ENCODE measurements at places on chromosomes 3 and 15.

DNA sequence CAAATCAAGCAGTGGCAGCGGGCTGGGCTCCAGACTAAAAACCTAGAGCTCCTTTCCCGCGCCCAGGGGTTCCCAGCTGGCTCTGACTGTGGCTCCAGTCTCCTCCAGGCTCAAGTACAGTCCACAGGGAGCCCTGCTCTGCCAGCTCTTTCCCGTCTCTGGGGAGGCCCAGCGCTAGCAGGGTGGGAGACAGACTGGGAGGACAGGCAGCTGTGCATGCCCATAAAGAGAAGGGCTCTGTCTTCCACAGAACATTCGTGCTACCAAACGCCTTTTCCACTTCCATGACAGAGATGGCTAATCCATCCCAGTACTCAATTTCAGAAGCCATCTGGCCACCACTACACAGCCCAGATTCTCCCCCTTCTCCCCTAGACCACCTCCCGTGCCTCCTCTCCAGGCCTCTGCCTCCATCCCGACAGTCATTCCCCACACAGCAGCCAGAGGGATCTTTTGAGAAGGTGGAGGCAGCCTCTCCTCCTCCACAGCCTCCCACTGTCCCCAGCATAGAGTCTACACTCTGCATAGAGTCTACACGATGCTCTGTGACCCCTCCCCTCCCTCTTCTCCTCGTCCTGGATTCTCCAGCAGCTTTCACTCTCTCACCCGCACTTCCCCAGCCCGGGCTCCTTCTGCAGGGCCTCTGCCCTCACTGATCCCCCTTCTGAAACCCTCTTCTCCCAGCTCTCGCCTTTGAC is 6.8 kb upstream of the DUSP7 start:
- DNase-seq = no peak

DNA sequence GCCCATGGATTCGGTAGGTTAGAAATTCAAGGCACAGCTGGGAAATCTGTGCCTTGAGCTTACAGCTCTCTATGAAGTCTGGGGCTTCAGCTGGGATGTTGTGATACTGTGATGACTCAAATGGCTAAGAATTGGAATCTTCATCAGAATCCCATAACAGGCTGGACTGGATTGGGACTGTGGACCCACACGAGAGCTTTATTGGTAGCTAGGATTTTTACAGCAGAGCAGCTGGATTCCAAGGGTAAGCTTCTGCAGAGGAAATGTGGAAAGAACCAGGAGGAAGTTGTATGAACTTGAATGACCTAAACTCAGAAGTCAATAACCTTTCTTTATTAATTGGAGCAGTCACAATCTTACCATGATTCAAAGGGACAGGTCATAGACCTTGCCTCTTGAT is 1187.1 kb downstream of the ROBO1 start:
- DNase-seq = no peak

GRCh38 chr3:160286231-160286630 is 61.0 kb downstream of the C3orf80 start:
- DNase-seq = no peak

- DNase-seq = no peak
Observed at GRCh38 chr3:141708367-141708766, 29.7 kb upstream of the RNF7 start.

DNA sequence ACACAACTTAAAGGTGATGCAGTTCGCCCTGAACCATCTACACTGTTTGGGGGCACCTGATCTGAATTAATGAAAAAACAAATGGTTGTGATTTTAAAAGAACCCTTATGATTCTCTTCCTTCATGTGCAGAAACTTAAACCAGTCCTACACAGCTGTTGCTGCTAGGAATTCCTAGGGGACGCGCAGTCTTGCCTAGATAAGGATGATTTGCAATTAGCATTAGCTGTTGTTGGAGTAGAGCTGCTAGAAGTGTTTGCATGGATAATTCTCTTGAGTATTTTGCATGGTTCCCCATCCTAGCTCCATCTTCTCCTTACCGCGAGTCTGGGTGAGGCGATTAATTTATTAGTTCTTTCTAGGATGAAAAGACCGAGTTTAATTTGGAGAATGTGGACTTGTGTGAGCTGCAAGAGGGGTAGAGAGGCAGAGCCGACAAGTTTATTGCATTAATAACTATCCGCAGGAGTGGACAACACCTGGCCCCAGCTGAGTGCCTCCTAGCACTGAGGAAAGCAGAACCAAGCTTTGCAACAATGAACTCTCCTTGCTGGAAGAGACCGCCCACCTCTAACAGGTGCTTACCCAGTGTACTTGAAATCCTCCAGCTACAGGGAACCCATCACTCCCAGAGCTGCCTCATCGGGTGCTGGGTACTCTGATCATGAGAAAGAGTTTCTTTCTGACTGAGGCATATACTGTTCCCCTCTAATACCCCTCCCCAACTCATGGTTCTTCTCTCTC is 75.0 kb upstream of the WNT7A start:
- no peak for DNase-seq

DNA sequence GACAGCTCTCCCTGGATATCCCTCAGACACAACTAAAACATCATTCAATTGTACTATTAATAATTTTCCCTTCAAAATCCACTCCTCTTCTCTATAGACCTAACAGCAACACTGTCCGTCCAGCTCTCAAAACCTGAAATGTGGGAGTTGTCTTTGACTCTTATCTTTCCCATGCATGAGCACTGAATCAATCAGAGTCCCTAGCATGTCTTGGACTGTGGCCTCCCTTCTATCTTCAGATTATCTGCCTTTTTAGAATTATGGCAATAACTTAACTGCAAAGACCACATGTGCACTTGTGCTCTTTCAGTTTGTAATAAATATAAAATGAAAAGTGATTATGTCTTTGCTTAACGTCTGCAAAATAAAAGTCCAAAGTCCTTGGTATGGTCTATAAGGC is 107.0 kb downstream of the UBE3A start:
- DNase-seq = no peak

GRCh38 chr15:77029166-77030047 is 34.5 kb downstream of the PSTPIP1 start:
- DNase-seq = no peak

GRCh38 chr3:33075995-33076394 is 21.0 kb downstream of the GLB1 start:
- no peak for DNase-seq

DNA sequence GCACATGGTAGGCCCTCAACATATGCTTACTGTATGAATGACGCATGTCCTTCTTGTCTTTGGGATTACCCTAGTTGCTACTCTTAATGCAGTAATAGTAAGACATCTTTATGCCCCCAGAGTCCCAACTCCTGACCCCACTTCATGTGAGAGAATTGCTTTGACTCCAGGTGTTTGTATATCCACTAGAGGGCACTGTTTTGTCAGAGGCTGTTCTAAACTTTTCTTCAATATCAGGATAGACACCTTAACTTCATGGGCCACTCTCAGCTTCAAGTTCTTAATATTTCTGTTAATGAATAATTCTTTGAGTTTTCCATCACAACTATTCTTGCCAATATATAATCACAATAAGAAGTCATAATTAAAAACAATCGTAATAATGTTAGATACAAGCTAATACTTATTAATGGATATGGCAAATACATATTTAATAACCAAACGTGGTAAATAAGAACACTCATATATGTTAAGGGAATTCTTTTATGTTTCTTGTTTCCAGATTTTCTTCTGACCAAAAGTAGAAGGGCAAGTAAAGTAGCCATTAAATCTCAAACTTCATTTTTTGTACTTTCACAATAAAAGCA is 337.2 kb upstream of the DNAJC19 start:
- DNase-seq = no peak

GRCh38 chr3:101252307-101252706 is 68.1 kb downstream of the IMPG2 start:
- DNase-seq = no peak

DNA sequence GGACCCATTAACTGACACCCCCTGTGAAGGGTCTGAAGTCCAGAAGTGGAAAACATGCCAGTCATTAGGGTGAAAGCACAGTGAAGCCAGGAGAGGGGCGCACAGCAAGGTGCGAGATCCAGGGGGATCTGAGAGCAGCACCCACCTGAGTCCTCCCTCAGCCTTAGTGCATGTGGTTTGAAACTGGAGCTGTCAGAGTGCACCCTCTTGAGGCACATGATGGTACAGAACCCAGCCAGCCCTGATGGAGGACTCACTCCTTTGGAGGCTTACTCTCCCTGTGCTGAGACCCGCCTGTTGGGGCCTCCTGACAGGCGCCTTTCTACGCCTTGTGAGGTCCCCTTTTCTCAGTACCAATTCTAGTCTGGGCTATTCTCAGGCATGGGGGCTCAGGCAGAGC is 77.8 kb downstream of the IL20RB start:
- no peak for DNase-seq

DNA sequence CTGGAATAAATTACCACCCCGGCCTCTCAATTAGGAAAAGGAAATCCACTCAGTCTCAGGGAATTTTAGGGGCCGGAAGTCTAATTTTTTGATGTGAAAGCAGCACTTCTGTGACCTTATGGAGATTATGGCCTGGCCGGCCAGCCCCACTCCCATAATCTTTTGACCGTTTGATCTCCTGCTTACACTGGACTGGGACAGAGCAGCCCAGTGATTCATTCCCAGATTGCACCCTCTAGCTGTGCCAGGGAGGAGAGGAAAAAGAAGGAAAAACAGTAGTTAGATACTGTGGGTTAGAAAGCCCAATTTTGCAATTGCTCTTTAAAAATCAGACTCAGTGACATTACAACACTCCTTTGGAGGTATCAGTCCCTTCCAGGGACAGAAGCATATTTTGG is 32.4 kb downstream of the GJD2 start:
- no peak for DNase-seq

GRCh38 chr3:49248840-49249227 is 28.2 kb downstream of the C3orf62 start:
- DNase-seq = no peak

- DNase-seq = no peak
Observed at GRCh38 chr15:85838655-85839054, 43.9 kb upstream of the KLHL25 start.

DNA sequence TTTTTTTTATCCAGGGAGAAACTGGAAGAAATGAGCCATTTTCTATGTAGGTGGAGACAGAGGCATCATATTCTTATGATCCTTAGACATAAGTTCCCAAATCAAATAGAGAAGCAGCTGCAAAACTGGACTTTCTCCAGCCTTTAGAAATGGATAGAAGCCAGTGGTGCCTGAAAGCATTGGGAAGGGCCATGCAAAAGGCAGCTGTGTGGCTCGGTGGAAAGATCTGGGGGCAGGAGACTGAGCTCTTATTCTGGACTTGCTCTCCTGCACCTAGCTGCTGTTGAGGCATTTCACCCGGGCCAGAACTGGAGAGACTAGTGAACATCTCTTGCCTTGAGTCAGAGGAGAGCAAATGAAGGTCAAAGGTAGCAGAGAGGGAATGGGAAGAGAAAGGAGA is 73.1 kb downstream of the TFG start:
- no peak for DNase-seq

DNA sequence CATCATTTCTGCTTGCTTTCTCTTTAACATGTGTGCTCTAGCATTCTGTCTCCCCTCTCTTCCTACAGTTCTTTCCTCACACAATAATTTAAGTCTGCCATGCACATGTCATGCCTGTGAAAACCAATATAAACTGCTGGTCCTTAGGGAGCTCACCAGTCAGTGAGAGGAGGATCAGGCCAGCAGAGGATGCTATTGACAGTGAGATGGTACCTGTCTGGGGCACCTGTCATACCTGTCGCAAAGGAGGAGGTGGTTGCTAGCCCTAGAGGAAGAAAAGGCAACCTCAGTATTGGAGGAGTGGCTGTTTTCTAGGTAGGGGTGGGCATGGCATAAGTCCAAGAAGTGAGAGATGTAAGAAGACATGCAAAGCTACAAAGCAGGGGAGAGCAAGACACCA is 194.6 kb downstream of the GABRG3 start:
- DNase-seq = no peak

- no peak for DNase-seq
Observed at GRCh38 chr3:51706788-51707731, at the start of gene GRM2. TSS of gene GRM2 (plus strand) at chr3:51707068. CDS start at chr3:51708984, 1,916 bp downstream.

- DNase-seq = no peak
Observed at GRCh38 chr3:6706777-6707176, 154.1 kb upstream of the GRM7 start.

- no peak for DNase-seq
Observed at GRCh38 chr15:101187820-101188636, 63.8 kb downstream of the CHSY1 start.

DNA sequence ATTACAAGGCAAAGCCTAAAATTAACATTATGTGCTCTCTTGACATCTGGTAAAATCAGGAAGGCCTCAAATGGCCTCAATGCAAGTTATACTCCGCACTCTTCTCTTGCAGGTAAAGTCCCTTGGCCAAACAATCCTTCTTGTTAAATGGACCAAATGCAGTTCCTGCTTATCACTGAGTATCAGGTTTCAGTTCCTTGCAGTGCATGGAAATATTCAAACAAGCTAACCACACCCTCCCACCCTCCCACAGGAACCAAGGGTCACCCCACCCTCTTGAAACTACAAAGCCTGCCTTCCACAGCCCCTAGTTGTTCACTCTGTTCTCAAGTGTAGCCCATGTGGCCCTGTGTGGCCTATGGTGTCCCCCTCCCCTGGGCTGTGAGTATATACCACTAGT is 171.9 kb upstream of the CADPS start:
- no peak for DNase-seq

GRCh38 chr15:95793231-95793630 is 537.3 kb upstream of the NR2F2 start:
- no peak for DNase-seq

DNA sequence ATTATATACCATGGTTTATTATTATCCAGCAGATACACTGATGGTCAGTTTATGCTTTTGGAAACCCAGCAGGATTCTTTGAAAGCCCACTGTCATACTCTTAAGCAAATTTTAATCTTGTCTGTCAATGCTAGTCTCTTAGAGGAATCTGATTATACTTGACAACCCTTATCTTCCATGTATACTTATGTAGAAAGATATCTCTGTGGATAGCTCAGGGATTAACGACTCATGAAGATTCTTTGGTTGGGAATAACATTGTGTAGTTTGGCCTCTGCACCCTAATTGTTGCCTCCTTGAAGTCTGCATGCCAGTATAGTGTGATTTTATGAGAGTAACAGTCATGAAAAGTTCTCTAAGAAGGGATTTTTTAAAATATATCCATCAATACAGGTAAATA is 33.0 kb downstream of the FILIP1L start:
- DNase-seq = no peak

GRCh38 chr15:51366920-51367319 is 25.5 kb downstream of the GLDN start:
- DNase-seq = no peak
